ENCODE measurements at places on chromosomes 12 and 14.

GRCh38 chr12:42315108-42315507, 10.8 kb downstream of the ZCRB1 start:
- DNase-seq, result no peak

DNA sequence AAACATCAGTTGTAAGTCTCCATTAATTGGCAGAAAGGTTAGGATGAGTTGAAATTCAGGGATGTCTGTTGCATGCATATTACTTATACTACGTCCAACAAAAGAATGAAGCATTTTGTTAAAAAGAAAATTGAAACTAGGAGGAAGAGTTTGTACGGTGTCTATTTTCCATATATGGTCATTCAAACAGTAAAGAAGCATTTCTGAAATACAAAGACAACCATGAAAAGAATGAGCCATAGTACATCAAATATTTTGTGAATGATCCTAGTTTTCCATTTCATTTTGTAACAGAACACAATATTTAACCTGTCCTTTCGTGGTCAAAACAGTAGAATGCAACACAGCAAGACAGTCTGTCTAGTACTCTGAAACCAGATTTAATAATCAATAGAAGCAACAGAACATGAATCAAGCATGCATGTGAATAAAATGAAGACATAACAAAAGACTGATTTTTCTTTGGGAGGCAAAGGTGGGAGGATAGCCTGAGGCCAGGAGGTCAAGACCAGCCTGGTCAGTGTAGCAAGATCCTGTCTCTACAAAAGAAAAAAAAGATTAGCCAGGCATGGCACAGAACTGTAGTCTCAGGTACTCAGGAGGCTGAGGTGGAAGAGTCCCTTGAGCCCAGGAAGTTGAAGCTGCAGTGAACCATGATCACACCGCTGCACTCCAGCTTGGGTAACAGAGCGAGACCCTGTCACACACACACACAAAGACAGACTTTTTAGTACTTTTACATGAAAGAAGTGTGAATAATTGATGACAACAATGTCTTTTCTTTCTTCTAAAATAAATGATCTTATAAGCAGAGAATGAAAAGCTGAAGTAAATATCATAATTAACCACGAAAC, 156.0 kb downstream of the LRIG3 start:
- peak; percentile 17 for DNase-seq

DNA sequence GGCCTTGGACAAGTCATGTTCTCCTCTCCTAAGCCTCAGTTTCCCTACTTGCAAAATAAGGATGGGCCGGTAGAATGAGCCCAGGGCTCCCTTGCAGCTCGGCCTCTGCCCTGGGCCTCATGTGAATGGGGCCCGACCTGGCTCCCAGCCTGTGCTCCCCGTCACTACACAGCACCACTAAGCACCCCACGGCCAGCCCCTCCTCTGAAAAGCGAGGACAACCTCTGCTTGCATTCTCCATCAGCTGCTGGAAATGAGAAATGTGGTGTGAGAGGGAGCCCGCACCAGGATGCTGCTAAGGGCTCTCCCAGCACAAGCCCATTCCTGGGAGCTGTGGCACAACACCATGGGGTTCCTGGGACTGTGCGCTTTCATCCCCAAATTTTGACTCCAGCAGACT, 10.2 kb downstream of the SLC25A47 start:
- no peak for DNase-seq

DNA sequence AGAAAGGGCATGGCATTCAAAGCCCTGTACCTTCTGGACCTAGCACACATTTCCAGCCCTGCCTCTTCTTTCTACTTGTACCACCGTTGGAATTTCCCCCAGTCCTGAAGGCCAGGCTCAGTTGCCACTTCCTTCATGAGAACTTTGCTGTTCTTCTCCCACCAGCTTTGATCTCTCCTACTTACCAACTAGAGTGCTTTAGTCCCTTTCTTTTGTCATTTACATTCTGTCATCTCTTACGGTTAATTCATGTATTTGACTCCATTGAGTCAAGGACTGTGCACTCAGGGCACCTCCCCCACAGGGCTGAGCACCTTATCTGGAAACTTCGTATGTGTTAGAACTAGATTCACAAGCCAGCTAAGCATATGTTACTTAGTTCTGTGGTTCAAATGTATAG, 26.3 kb downstream of the BICDL1 start:
- DNase-seq, result no peak

- peak; percentile 11 for DNase-seq
These were observed 119.6 kb downstream of the DERA start for GRCh38 chr12:16030744-16031143.

GRCh38 chr14:76546426-76547221, 170.7 kb downstream of the ESRRB start:
- no peak for DNase-seq

DNA sequence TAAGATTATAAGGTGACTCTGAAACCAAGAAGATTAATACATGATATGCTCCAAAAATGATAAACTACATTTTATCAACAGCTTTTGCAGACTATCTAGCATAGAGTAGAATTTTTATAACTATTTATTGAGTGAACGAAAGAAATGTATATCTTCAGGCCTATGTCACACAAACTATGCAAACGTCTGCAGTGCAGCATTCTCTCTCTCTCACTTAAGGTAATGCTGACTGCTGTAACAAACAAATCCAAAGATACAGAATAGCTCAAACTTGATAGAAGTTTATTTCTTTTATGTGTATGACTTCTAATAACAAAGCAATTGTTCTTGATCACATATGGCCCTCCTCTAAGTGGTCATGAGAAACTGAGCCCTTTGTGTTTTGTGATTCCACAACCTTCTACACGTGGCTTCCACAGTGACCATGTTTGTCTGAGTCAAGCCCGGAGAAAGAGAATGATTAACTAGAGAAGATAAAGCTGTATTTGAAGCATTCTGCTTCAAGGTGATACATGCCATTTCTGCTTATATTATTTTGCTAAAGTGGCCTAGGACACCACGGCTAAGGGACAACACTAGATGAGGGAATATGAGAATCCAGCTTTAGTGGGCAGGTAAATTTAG, 1352.7 kb upstream of the TMEM132C start:
- no peak for DNase-seq

DNA sequence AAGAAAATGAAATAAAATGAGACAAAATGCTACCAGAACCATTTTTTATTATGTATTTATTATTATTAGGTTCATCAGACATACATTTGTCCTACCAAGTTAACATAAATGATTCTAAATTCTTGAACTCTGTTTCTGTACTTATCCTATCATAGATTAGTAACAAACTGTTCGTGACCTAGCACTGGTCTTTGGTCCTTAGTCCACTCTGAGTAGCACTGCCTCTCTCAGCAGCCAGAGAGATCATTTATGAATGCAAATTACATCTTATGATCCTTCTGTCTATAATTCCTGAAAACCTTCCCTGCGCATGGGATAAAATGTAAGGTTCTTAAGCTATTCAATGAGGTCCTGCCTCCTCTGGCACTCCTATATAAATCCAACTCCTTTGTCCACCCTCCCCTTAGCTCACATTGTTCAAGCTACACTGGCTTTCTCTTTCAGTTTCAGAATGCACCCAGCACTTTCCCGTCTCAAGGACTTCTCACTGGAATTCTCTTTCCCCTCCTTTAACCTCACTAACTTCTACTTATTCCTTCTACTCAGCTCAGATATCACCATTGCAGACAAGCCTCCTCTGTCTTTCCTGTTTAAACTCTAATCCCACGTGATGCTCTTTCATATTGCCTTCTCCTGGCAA, 17.1 kb downstream of the PDZRN4 start:
- no peak for DNase-seq

DNA sequence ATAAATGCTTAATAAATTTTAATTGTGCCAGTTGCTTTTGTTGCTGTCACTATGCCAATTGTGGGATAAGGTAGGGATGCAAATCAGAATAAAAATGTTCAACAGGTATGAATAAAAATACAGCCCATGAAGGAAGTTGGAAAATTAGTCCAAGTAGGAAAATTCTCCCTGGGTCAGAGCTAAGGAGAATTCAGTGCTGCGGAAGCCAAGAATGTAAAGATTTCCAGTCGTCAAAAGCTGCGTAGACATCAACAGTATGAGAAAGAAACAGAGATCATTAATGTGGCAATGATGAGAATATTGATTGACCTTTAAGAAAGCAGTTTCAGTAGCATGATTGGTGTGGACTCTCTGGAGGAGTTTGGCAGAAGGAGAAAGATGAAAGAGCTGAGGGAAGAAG, 87.9 kb downstream of the PLEKHA5 start:
- no peak for DNase-seq

DNA sequence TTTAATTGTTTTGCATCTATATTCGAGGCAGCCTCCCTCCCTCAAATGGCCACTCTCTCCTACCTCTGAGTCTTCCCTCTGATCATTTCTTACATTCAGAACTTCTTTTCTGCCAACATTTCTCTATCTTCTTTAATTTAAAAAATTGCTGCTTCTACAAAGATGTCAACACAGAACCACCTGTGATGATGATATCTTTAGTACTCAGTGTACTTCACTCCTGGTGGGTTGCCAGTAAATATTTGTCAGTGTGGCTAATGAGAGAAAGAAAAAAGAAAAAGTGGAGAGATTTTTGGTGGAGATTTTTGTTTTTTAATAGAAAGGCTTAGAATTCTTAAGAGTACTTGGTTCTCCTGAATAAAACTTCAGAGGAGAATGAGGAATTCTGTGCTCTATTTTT, 8.1 kb downstream of the RIC8B start:
- DNase-seq, result no peak

GRCh38 chr14:74634481-74634880, 22.4 kb upstream of the LTBP2 start:
- no peak for DNase-seq

- DNase-seq, result peak; percentile 32
These were observed 755 bp downstream of the SETD1B start for GRCh38 chr12:121804417-121805111.

DNA sequence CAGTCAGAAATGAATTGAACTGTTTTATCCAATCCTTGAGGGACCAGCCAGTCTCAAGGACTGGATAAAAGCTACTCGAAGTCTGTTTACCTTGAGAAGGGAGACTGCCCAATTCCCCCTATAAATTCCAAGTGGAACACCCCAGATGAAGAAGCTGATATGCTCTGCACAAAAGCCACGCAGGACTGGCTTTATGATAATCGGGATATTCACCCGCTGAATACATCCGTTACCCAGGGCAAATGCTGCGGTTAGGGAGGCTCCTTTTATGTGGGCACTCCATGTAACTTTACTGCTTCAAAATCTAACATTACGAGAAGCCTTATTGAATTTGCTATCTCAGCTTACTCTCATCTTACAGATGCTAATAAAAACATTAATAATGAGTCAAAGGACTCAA, 119.1 kb downstream of the DENND5B start:
- DNase-seq, result no peak

GRCh38 chr14:77197988-77198387, 16.4 kb downstream of the TMEM63C start:
- DNase-seq, result no peak

DNA sequence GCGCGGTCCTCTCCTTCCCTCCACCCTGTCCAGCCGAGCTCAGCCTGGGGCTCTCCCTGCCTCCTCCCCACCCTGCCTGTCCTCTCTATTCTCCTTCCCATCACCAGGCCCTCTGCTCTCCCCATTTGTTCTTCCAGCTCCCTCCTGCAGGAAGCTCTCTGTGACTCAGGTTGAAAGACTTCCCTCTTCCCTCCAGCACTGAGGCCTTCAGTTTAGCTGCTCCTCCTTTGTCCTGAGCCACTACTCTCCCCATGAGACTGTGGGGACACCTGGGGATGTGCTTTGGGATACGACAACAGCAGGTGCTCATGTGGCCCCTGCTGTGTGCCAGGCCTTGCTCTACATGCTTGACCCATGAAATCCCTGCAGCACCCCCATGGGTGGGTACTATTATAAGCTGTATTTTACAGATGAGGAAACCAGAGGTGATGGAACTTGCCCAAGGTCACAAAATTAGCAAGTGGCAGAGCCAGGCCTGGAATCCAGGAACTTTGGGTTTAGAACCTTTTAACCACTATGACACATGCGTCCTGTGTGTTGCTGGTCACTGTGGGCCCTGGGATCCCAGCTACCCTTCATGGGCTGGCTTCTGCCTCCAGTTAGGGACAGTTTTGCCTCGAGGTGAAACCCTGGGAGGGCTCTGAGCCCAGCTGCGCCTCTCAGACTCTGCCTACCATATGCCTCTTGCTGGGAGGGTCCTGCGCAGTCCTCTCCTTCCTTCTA, 5.5 kb downstream of the KRT80 start:
- DNase-seq, result no peak

DNA sequence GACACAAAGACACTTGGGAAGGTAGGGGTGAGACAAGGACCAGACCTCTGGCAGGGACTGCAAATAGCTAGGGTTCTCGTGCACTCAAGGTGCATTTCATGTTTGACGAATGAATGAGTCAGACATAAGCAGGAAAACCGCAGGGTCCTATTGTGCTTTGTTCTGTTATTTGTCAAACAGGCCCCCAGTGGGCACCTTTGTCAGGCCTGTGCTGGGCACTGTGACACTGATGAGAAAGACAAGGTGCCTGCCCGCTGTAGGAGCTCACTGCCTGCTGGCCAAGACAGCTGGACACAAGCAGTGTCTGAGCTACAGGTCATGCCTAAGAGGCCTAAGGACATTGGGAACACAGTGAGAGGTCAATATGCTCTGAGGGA, 2.3 kb downstream of the OTUB2 start:
- no peak for DNase-seq

DNA sequence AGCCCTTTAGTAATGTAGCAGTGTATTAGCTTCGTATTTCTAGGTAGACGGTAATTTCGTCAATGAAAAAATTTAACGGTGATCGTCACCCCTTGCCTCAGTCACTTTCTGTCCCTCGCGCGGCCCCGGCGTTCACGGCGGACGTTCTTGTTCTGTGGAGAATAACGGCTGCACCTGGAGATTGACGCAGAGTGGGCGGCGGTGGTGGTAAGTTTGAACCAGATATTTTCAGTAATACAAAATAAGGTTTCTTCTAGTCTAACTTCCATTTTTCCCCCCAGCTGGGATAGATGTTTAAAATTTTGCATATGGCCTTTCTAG, 341 bp downstream of the ZNF10 start:
- DNase-seq, result peak; percentile 24

DNA sequence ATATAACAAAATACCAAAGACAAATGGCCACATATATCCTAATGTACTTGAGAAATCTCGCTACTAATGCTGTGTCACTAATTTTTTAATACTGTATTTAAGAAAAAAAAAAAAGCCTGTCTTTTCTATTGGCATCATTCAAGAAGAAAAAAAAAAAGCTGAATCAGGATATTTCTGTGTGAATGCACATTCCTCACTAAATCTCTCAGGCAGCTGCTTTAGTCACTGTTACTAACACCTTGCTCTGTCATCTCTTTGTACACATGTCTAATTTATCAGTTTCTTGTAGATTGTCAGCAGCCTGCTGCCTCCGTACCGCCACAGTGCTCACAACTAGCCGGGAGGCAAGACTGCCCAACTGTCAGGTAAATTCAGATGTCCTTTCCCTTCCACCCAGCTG, 32.0 kb upstream of the FGD4 start:
- no peak for DNase-seq

- DNase-seq, result peak; percentile 81
These were observed 272.0 kb downstream of the ZFP36L1 start for GRCh38 chr14:68520637-68521556.

- no peak for DNase-seq
These were observed 5.6 kb downstream of the CHFR start for GRCh38 chr12:132881818-132882217.

DNA sequence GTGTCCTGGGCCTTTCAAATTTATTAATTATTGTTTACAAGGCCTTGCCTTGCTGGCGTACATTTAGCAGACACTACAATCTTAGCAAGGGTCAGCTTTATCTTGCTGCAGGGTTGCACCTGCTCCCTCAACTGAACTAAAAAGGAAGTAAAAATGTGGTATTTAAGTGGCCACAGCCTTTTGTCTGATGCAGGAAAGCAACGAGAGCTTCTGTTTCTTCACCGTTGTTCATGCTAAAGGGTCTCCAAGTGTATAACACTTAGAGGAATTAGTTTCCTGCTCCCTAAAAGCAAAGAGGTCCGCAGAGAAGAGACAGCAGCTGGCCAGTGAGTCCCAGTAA, 62.8 kb upstream of the EGLN3 start:
- no peak for DNase-seq
